ENCODE measurements at places on chromosomes 4 and X. TPM values are rescaled to one million over a fixed set of nuclear protein-coding genes. Genes with fewer than 3 reads are reported as not detected.

The CASP3 gene
- 38.2 TPM for total RNA-seq

The NAT8L gene
- total RNA-seq: 13.1 TPM

The DAPP1 gene
- total RNA-seq: 0.31 TPM

The TBC1D9 gene
- 69.5 TPM for total RNA-seq

The HS3ST1 gene
- 10.0 TPM for total RNA-seq

The HDX gene
- 28.5 TPM for total RNA-seq

Measured in parietal lobe (tissue), 2 donors.